ENCODE measurements at places on chromosomes 12 and 14.

DNA sequence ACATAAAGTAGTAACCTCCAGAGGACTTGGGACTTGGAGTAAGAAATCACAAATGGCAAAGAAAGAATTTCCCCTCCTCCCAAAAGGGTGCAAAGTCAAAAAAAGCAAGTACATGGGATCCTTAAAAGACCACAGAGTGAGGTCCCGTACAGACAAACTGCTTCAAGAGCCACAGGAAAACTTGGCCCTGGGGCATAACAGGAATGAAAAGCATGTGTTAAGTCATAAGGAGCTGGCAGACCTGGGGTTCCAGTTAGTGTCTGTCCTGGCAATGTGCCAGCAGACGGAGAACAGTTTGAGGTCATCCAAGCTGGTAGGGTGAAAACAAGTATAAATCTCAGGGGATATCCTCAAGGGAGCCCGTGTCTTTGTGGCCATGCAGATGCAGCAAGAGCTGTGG lies 73.2 kb downstream of the HSD17B6 start:
- ATAC-seq = no peak

- no peak for ATAC-seq
These were observed 145.5 kb downstream of the SLC6A15 start for GRCh38 chr12:84767079-84767478.

GRCh38 chr12:108381787-108382436 lies 42.8 kb upstream of the CMKLR1 start:
- ATAC-seq = no peak

- ATAC-seq = no peak
These were observed 2.3 kb upstream of the SLC22A17 start for GRCh38 chr14:23354990-23355389.

DNA sequence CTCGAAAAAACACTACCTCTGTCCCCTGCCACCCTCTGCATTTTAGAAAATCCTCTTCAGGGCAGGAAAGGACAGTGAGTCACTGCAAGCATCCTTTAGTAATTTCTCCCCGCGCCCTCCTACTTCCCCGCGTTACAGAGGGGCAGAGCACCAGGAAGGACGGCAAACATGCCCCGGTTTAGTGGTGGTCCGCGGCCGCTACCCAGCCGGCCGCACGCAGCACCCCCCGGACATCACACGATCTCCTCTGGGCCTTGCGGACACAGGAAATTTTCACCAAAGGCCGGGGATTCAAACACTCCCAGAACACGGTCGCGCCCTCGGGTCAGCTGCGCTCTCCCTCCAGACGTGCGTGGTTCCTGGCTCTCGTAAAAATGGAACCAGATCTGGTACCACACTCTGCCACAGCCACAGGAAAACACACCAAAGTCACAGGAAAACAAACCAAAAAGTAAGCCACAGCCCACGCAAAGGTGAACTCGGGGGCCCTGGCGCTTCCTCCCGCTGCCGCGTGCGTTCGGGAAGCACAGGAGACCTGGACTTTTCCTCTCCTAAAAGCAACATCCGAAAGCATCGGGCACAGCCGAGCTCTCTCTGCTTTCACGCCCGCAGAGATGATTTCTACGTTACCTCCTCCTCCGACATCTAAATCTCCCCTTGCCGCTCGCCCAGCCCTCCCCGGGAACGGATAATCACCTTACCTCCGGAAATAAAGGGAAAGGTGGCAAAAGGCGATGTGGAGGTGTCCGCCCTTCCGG lies 839 bp downstream of the SLC38A1 start:
- peak; percentile 11 for ATAC-seq

DNA sequence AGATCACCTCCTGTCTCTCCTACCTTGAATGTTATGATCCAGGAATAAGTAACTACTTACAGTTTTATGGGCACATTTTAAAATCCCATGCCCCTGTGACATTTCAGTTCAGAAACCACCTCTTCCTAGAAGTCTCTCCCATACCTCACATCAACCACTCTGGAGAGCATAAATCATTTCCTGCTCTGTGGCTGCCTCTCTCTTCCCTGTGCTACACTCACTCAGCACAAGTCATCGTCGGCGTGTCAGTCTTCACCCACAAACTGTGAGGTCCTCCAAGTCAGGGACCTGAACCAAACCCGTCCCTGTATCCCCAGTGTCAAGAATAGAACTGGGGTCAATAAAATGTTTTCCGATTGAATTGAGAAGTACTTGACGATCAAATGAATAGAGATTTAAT lies 863.3 kb downstream of the BCL11B start:
- ATAC-seq = no peak

Data from motor neuron (in vitro differentiated cells).